Common myeloid progenitor, CD34-positive (primary cell): ENCODE measurements at places on chromosomes 13 and 19.

- no peak for DNase-seq
Observed at GRCh38 chr13:25153736-25154135, 18.4 kb downstream of the AMER2 start.

DNA sequence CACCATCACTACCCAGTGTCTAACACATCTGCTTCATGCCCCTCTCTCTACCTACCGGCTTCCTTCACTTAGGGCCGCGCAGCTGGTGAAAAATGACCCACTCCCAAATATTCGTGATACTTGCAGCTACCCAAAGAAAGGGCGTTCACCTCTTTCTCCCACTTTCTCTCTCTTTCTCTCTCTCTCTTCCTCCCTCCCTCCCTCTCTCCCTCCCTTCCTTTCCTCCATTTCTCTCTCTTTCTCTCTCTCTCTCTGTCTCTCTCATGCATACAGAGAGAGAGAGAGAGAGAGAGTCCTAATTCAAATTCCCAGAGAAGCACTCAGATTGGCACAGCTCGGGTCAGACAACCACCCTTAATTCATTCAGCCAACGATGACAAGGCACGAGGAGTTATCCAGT lies 27.7 kb upstream of the POP4 start:
- DNase-seq, result no peak

- DNase-seq, result no peak
Observed at GRCh38 chr19:47176627-47177090, 46.0 kb downstream of the SAE1 start.

GRCh38 chr13:79393564-79394249 lies 12.3 kb downstream of the RBM26 start:
- DNase-seq, result no peak
